Activated CD4-positive, CD25-positive, alpha-beta regulatory T cell treated with anti-CD3 and anti-CD28 coated beads, Interleukin-2, amount 50 U/mL, for 24 hours (primary cell): ENCODE measurements at places on chromosomes 1 and 21.

GRCh38 chr1:183881387-183882131 lies 76.6 kb downstream of the RGL1 start:
- ATAC-seq = no peak

- ATAC-seq = no peak
These were observed 22.6 kb downstream of the DCAF8 start for GRCh38 chr1:160239582-160240299.

DNA sequence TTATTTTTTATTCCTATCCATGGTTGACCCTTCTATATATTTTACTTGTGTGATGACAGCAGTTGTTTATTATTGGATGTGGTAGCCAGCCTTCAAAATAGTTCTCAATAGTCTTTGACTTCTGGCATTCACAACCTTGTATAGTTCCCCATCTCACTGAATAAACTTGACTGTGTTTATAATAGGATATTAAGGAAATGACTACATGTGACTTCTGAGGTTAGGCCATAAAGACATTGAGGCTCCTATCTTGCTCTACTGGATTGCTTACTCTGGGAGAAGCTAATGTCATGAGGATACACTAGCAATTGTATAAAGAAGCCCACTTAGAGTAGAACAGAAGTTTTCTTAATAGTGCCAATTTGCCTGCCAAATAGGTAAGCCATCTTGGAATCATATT lies 231.8 kb downstream of the NEGR1 start:
- ATAC-seq = no peak

DNA sequence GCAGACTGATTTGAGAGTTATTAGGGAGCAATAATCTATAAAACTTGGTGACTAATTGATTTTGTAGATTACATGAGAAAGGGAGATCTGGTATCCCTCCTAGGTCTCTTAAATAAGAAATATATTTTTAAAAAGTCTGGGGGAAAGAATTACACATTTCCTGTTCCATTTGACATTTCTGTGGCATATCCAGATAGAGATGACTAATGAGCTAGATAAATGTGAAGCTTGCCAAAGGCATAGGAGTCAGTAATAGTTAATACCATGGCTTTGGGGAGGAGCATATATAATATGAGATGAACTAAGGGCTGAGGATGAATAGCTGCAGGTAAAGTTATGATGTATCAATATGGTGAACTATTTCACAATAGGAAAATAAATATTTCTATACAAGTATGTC lies 663.7 kb downstream of the PTPRC start:
- ATAC-seq = no peak

- no peak for ATAC-seq
These were observed 187.2 kb downstream of the FGGY start for GRCh38 chr1:59484096-59484495.

- ATAC-seq = no peak
These were observed 202.9 kb downstream of the BRINP3 start for GRCh38 chr1:190274721-190275120.

GRCh38 chr1:23525558-23526250 lies 5.3 kb downstream of the E2F2 start:
- ATAC-seq = no peak

GRCh38 chr1:103307751-103308150 lies 199.4 kb upstream of the COL11A1 start:
- no peak for ATAC-seq
